ENCODE measurements at places on chromosomes 6 and 20. TPM values are rescaled to one million over a fixed set of nuclear protein-coding genes. Genes with fewer than 3 reads are reported as not detected.

DNA sequence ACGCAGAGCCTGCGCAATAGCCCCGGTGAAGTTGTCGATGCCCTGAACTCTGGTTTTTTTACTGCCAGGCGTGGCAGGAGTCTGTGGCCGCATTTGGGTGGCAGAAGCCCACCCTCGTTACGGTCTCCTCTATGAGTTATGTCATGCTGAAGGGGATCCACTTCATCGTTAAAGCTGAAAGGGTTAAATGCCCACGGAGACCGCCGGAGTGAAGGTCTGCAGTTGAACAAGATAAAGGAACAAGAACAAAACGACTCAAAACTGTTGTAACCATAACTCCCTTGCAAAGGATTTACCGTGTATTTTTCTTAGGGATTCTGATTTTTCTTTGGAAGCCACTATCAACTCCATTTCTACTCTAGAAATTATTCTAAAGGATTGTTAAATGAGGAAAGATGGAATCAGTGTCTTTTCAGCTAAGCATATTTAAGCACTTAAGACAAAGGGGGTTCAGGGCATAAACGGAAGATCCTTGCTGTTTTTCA lies 501 bp upstream of the ELOVL5 start:
- DNase-seq = peak; percentile 4

DNA sequence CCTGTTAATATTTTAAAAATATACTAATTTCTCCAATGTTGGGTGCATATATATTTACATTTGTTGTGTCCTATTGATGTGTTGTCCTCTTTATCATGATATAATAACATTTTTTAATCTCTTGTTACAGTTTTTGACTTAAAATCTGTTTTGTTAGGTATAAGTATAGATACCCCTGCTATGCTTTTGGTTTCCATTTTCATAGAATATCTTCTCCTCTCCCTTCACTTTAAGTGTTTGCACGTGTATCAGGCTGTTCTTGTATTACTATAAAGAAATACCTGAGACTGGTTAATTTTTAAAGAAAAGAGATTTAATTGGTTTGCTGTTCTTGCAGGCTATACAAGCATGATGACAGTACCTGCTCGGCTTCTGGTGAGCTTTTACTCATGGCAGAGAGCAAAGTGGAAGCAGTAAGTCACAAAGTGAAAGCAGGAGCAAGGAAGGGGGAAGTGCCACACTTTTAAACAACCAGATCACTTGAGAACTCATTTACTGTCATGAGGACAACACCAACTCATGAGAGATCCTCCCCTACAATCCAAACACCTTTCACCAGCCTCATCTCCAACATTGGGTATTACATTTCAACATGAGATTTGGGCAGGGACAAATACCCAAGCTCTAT lies 340.5 kb upstream of the SYNCRIP start:
- DNase-seq = no peak

GRCh38 chr6:110366256-110366655 lies 8.1 kb upstream of the METTL24 start:
- DNase-seq = no peak

GRCh38 chr6:44003345-44004061 lies 123.7 kb downstream of the MRPL14 start:
- DNase-seq = no peak

DNA sequence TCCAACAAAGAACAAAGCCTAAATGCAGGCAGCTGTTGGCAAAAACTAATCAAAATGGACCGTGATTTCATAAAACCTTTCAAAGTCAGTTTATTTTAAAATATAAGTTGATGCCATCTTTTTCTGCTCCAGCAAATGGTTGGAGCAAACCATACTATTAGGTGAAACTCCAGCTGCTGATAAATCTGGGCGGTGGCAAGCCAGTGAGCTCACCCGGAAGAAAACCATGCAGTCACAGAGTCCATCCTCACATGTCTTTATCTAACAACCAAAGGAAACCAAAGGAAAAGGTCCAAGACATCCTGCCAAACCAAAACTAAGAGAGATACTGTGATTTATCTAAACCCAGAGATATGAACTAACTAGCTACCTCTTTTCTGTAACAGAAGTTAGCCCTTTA lies 72.6 kb downstream of the HIVEP2 start:
- DNase-seq = no peak

Gene PPIL6
- 11.9 TPM for total RNA-seq
